ENCODE measurements at places on chromosomes 6 and 20. TPM values are rescaled to one million over a fixed set of nuclear protein-coding genes. Genes with fewer than 3 reads are reported as not detected.

GRCh38 chr6:48563433-48563832 lies 452.4 kb upstream of the PTCHD4 start:
- no peak for DNase-seq

The IER3 gene
- total RNA-seq: 21.1 TPM

The MLN gene
- total RNA-seq: not detected

The CTCFL gene
- total RNA-seq: 0.14 TPM

GRCh38 chr20:37901654-37902503 lies 1.0 kb upstream of the VSTM2L start:
- no peak for DNase-seq

DNA sequence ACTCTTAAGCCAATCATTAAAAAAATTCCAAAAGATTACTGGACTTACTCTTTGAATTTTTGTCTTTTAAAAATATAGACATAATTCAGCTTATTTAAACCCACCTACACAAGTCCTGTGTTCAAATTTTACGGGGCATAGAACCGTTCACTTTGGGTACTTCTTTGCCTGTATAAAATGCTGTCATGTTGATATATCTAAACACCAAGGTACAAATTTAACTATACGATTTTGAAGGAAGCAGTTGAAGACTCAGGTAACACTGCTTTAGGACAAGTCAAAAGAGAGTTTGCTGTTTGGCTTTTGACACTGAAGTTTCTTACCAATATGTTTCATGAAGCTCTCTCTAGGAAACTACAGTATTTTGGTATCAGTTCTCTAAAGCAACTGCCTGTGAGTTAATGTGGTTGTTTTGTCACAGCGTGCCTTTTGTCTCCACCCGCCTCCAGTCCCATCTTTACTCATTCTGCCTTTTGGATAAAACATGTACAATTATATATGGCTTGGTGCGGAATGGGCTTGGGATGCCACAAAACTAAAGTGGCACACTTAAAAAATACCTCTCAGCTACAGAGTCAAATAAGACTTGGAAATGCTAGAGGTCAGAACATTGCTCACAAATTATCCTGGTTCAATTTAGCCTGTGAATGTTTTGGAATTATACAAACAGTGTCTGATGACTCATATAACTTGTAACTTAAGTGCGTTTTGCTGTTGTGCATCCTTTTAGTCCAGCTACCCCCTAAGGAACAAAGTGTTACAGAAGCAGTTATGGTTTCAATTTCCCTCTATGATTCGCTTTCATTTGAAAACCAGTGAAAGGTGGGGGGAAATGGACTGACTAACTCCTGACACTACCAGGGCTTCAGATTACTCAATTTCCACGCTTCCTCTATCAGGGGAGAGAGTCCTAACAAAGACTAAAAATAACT lies 38.7 kb downstream of the RGS17 start:
- DNase-seq: no peak

The SLC4A11 gene
- total RNA-seq: 0.20 TPM

GRCh38 chr6:85568411-85568810 lies 25.2 kb downstream of the SNX14 start:
- no peak for DNase-seq

DNA sequence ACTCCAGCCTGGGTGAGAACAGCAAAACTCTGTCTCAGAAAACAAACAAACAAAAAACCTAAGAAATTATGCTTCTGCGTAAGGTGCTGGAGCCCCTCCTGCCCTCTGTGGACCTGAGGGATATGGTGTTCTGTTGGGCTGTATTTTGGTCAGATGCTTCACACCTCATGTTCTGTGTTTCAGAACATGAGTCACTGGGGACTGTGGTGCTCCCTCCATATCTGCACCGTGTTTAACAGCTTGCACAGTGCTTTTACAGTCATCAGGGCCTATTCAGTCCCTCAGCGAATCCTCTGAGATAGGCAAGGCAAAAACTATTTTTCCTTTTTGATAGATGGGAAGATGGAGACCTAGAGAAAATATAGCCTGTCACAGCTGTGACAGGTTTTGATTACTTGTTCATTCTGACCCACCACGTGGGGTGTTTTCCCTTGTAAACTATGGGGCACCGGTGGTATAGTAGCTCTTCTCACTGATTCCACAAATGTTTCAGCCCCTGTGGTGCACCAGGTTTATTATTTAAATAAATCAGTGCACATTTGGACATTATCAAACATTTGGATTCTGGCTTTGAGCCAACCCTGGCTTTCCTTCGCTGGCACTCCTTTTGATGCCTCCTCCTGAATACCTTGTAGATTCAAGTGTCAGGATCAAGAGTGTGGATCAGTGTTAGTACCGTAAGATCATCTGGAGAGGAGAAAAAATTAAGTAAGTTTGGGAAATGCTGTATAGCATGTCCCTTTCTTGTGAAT lies 9.6 kb downstream of the TTPAL start:
- no peak for DNase-seq

DNA sequence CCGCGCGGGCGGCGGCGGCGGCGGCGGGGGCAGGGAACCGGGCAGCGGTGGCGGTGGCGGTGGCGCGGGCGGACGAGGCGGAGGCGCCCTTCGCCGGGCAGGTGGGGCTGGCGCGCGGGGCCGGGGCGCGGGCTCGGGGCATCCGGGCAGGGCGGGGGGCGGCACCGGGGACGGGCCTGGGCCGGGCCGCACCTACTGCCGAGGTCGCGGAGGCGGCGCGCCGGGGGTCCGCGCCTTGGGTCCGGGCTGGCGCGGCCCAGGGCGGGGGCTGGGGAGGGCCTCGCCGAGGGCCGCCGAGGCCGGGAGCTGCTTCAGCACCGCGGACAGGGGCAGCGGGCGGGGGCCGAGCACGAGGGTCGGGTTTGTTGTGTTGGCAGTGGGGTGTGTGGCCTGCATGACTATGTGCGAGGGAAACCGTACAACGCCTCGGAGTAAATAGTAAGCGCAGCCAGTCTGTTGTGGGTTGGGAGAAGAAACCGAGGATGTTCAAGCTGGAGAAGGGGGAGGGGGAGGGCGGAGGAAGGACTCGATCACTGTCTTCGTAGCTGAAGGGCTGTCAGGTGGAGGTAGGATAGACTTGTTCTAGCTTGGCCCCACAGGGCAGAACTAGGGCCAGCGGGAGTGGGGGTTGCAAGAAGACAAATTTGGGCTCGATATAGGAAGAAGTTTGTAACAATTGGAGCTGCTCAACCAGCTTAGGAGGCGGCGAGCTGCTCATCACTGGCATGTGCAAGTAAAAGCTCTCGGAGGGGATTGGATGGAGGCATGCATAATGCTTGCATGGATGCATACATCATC lies 593 bp downstream of the MMP24 start:
- DNase-seq: peak; percentile 14

The KAT14 gene
- total RNA-seq: 30.6 TPM

DNA sequence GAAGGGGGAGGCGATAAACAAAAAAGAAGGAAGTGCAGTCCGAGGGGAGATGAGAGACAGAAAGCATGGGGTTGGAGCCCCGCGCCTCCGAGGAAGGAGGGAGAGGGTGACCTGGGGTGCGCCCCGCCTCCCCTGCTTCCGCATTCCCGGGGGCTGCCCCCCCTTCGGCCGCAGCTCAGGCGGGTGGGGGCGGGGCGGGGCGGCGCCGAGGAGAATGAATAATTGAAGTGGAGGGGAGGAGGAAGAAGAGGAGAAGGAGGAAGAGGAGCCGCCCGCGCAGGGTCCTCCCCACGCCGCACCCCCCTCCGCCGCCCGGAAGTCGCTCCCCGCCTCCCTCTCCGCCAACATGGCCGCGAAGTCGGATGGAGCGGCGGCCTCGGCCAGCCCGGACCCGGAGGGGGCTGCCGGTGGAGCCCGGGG lies at the start of gene XKR7:
TSS of gene XKR7 (plus strand) at position 322 of the 420 bp plus-strand sequence. CDS start at position 347, 25 bp downstream.
- DNase-seq: no peak

The POU3F2 gene
- not detected for total RNA-seq

The RPP21 gene
- 246 TPM for total RNA-seq

DNA sequence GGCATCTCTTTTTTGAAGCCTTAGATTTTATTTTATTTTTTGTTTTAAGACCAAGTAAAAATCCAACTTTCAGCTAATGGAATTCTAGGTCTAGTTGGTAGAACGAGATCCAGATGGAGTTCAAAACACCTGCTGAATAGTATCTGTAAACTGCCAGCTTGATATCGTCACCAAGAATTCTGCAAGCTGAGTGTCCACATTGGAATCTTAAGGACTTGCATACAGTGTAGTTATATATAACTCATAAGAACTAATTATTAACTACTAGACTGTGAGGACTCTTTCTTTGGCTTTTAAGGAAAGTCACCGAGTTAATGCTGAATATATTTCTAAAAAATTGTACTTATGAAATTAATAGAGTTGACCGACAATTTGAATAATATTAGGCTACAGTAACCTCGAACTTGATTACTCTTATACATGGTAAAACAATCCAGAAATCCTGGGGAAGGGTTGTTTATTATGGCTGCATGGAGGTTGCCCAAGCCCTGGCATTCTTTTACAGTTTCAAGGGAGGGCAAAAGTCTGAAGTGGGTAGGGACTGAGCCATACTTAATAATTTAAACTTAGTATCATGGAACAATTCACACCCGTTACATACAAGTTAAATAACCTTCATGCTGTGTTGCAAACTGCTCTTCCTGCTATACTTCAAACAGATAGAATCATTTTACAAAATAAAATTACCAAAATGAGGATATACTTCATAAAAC lies 553.9 kb downstream of the PTPRT start:
- no peak for DNase-seq

- no peak for DNase-seq
Measured at GRCh38 chr20:19522071-19522801, 235.8 kb upstream of the RIN2 start.

DNA sequence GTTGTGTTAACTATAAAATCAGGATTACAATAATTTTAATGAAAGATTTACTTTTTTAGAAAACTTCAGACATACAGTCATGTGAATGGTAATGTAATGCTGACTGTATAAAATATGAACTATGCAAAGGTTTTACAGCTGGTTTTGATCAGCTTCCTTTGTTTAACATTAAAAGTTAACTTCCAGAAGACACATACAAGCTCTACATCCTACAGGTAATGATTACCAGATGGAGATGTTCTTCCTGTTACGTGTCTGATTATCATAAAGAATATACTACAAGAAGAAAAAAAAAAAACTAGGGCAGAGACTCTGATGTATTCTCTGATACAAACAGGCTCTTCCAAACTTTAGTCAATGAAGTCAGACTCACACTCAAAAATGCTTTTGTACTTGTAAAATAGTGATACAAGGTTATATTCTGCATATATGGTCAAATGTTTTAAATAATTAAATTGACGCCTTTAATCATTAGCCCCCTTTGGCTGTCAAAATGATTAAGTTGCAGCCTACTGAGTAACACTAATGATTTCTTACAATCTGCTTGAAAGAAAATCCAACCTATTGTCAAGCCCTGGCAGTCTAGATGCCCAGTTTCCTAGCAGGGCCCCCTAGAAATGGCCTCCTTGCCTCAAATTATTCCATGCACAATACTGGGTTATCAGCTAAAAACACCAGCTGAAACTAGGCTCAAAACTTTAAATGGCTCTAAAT lies 251.8 kb upstream of the RUNX2 start:
- no peak for DNase-seq

DNA sequence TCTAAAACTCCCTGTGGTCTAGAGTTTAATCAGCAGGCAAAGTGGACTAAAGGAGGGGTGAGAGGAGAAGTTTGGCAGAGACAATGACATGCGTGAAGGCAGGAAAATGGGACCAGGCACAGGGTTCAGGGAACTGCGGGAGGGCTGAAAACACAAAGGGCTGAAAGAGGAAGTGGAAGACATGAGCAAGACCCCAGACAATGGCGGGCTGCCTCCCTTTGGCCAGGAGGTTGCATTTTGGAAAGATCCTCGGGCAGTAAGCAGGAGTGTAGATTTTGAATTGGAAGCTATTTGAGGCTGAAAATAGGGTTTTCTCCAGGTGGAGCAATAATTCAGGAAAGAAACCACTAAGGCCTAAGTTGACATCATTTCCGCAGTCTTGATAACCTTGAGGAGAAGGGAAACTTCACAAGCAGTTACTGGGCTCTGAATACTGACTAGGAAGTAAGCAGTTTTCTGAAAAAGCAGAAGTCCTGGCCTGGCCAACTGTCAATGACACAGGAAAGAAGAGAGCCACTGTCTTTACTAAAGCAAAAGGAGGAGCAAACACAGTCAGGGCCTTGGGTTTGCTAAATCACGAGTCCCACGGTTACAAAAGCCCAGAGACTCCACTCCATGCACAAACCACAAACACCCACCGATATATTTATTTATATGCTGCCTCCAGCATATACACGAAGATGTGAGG lies 3.4 kb downstream of the LY86 start:
- peak; percentile 34 for DNase-seq

The CAGE1 gene
- not detected for total RNA-seq

The SOBP gene
- total RNA-seq: 2.6 TPM

DNA sequence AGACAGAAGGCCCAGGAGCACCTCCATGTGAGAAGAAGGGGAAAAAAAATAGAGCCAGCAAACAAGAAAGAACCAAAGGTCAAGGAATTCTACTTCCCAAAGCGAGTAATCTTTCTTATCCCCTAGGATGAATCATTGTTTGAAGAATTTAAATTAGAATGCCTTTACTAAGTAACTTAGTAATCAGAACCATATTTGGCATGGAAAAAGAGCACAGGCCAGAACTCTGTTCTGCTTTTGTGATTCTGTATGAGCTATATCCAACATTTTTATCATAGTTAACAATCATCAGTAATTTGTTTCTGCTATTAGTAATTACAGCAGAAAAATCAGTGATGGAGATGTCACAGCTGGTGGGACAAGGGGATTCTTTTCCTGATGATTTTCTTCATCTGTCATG lies 228.8 kb upstream of the FAM83B start:
- no peak for DNase-seq

The SPEF1 gene
- total RNA-seq: not detected

- peak; percentile 25 for DNase-seq
Measured at GRCh38 chr6:99151634-99152346, 197.7 kb downstream of the FAXC start.

The ECT2L gene
- not detected for total RNA-seq

GRCh38 chr6:135128268-135128914 lies 52.7 kb upstream of the MYB start:
- DNase-seq: no peak

The EYA4 gene
- 0.27 TPM for total RNA-seq

DNA sequence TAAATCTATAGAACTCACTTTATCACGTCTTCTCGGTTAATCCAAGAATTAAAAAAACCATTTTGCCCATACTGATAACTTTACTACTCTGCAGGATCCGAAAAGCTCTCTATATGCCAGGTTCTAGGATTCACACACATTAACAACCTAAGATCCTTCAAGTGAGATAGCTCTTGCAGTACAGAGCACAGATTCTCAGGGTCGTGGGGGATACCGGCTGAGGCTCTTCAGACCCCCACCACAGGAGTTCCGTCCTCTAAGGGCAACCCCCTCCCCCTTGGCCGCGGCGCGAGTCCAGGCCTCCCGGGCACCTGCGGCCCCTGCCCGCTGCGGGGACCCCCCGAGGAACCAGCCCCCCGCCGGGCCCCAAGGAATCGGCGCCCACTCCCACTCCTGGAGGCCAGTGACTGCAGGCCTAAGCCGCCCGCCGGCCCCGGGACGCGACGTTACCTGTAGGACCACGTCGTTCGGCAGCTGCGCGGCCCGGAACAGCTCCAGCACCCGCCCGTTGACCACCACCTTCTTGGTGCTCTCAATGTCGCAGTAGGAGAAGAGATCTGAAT lies 892 bp downstream of the REPS1 start:
- DNase-seq: no peak

DNA sequence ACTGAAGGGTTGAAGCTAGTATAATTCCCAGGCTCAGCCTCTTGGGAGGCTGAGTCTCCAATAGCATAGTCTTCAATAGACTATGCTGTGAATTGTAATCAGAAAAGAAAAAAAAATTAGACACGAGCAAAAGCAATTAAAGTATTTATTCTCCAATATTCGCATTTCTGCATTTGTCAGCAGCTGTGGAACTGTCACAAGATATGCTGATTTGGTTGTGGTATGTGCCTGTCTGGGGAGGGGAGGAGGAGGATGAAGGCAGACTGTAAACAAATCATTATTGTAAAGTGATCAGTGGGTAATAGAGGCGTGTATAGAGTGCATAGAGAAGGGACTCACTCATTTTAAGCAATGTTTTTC lies 10.1 kb upstream of the BICRAL start:
- DNase-seq: no peak
